ENCODE measurements at places on chromosomes 13 and 19.

- no peak for DNase-seq
These were observed 6.1 kb upstream of the ZNF543 start for GRCh38 chr19:57314146-57314545.

DNA sequence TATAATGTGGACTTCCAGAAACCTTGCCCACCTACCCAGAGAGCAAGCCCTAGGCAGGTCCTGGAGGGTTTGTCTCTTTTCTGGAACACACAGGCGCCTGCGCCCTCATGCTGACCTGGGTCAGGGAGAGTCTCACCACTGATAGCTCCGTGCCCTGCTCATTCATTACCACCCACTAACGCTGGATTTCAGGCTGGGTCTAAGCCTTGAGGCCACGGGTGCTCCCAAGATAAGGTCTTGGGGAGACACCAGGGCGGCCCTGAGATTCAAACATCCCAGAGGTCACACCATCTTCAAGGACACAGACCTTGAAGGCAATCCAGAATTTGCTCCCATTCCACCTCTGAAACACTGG lies 5.1 kb downstream of the S1PR2 start:
- DNase-seq = no peak

GRCh38 chr13:64457976-64458375 lies 2772.2 kb downstream of the PCDH9 start:
- DNase-seq = no peak

- DNase-seq = no peak
These were observed 50.1 kb downstream of the PCCA start for GRCh38 chr13:100138859-100139491.

- DNase-seq = no peak
These were observed 30.8 kb downstream of the RGCC start for GRCh38 chr13:41488124-41488523.

GRCh38 chr19:5958074-5958850 lies 19.7 kb downstream of the RANBP3 start:
- DNase-seq = no peak

DNA sequence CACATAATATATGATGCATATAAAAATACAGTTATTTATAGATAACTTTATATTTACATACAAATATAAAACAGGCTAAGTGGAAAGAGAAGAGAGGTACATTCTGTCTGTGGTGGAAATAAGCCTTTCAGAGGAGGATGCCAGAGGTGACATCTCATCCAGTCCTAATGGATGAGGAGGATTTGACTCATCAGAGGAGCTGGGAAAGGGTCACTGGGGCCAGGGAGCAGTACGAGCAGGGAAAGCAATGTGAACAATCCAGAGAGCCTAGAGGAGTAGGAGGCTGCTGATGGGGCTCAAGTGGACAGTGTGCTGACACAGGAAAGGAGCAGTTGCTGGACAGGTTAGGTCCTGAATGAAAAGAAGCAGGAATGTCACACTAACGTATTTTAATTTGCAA lies 18.6 kb downstream of the NALCN start:
- DNase-seq = no peak

DNA sequence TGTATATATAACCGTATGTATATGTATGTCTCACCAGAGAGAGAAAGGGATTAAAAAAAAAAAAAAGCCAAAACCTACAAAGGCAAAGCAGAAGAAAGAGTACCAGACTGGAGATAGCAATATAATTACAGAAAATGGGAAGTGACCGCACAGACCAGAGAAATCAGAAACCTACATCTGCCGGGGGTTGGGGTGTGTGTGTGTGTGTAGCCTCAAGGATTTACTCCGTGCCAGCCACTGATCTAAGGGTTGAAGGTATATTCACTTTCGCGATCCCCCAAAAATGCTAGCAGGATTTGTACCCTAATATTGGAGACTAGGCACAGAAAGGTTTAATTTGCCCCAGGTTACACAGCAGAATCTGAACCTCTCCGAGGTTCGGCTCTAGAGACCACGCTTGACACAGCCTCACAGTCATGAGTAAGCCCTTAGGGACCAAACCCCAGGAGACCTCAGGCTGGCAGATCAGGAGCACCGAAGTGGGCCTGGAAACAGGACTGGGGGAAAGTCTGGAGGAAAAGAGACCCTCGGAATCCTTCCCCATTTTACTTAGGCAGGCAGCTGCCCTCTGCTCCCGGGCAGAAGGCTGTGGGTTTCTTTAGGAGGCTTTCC lies 14.8 kb downstream of the ARL11 start:
- no peak for DNase-seq

- no peak for DNase-seq
These were observed 148.0 kb downstream of the PRR20E start for GRCh38 chr13:57314897-57315520.

DNA sequence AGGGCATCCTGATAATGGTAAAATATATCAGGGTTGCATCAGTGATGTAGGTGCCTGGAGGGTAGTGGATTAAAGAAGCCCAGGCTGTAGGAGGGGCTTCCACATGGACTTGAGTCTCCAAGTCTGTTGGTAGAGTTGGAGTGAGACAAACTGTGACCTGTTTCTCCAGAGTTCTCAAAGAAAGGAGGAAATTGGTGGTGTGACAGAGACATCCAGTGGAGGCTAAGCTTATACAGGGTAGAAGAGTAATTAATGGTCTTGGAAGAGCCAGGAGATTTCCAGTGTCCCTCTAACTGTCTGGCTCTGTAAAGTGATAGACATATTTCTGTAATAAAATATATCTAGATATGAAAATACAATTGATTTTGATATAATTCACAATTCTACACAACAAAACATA lies 61.1 kb downstream of the GPC5 start:
- DNase-seq = no peak

DNA sequence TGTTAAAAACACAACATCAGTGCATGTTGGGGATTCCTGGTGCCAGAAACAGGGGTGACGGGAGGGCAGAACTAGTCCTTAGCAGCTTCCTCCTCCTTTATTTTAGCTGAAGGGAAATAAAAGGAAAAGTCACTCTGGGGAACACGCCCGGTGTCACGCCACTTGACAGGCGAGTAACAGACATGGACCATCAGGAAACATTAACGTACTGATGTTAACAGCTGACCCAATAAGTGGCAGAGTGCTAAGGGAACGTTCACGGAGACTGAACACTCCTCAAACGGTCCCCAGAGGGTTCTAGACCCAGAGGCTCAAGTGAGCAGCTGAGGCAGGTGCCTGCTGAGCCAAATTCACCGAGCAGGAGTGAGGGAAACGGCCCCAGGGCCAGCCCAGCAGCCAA lies 13.9 kb upstream of the EIF3G start:
- DNase-seq = no peak

DNA sequence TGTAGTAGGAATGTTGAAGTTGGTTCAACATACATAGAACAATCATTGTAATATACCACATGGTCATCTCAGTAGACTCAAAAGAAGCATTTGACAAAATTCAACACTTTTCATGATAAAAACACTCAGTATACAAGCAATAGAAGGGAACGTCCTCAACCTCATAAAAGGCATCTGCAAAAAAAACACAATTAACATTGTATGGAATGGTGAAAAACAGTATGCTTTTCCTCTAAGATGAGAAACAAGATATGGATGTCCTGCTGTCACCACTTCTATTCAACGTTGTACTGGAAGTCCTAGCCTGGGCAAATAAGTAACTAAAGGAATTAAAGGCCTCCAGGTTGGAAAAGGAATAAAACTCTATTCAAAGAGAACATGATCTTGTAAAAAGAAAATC lies 54.5 kb downstream of the FNDC3A start:
- DNase-seq = no peak

- no peak for DNase-seq
These were observed 86.2 kb upstream of the HTR2A start for GRCh38 chr13:46982856-46983582.

DNA sequence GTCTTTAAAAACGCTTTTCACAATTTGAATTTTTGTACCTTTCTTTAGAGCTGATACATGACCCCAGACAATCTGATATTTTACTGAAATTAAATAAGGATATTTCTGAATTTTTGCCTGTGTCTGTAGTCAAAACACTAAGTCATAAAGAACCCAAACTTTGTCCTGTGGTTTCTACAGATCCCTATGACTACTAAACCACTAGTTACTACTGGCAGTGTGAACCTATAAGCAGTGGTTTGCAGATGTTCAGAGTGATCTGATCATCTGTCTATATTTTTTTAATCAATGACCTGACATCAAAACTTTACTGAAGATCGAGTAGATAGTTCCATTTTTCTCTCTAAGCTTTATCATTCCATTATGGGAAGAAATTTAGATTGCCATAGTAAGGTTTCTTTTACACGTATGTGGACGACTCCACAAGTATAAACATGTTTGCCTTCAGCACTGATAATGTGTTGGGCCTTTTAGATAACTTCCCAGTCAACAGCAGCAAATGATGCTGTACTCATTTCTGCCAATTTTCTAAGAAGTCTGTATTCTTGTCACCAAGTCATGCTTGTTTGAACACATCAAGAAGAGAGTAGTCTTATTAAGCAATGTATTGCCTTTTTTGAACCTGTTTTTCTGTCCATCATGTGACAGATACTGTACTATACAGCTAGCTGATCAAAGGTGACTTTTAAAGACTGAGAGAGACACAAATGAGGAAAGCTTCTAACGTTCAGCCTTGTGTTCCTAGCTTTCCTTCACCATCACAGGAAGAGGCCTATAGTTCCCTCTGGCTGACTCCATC lies 21.8 kb downstream of the POLR1D start:
- DNase-seq = no peak

Data from stimulated activated CD4-positive, alpha-beta T cell treated with anti-CD3 and anti-CD28 coated beads, Interleukin-4, amount 100 ng/mL, for 24 hours (primary cell).